HT1080 (cell line): ENCODE measurements at places on chromosomes 3 and 15. TPM values are rescaled to one million over a fixed set of nuclear protein-coding genes. Genes with fewer than 3 reads are reported as not detected.

JMJD7 gene
- total RNA-seq: 9.0 and 9.3 TPM in 2 replicates

FILIP1L gene
- not detected in 2 replicates for total RNA-seq

CHP1 gene
- total RNA-seq: 62.3 and 69.8 TPM in 2 replicates

MYH15 gene
- total RNA-seq: 7.3 and 8.2 TPM in 2 replicates

PRR20G gene
- total RNA-seq: not detected in 2 replicates

GPR149 gene
- not detected in 2 replicates for total RNA-seq

NPAP1 gene
- not detected in 2 replicates for total RNA-seq

GOLGA6A gene
- total RNA-seq: not detected in 2 replicates

HEG1 gene
- 34.4 and 40.7 TPM in 2 replicates for total RNA-seq

GOLGA6L9 gene
- total RNA-seq: 0.29 and 0.67 TPM in 2 replicates

GOLGA8J gene
- total RNA-seq: 0.07 TPM in 1 of 2 replicates, not detected in the other

OXTR gene
- total RNA-seq: 1.5 and 2.6 TPM in 2 replicates

CLDN1 gene
- 0.20 and 0.37 TPM in 2 replicates for total RNA-seq

FANCD2OS gene
- total RNA-seq: not detected in 2 replicates

TRIM42 gene
- not detected in 2 replicates for total RNA-seq

RLBP1 gene
- not detected in 2 replicates for total RNA-seq

CNTN3 gene
- total RNA-seq: 2.8 and 3.0 TPM in 2 replicates

CLDN16 gene
- not detected in 2 replicates for total RNA-seq

ISLR2 gene
- total RNA-seq: not detected in 2 replicates

TLR9 gene
- total RNA-seq: not detected in 2 replicates

FAM81A gene
- 4.1 and 5.0 TPM in 2 replicates for total RNA-seq

CHST14 gene
- total RNA-seq: 19.1 and 30.5 TPM in 2 replicates

ISL2 gene
- 0.57 and 2.2 TPM in 2 replicates for total RNA-seq

LEKR1 gene
- total RNA-seq: 0.20 TPM in 1 of 2 replicates, not detected in the other

ATP13A4 gene
- not detected in 2 replicates for total RNA-seq

CYP8B1 gene
- total RNA-seq: not detected in 2 replicates

SCG3 gene
- total RNA-seq: not detected in 2 replicates

QRICH1 gene
- total RNA-seq: 69.9 and 100 TPM in 2 replicates

SEMA7A gene
- 197 and 212 TPM in 2 replicates for total RNA-seq

SYNPR gene
- not detected in 2 replicates for total RNA-seq

LDHAL6B gene
- not detected in 2 replicates for total RNA-seq

CCDC174 gene
- 6.6 and 7.6 TPM in 2 replicates for total RNA-seq

RARB gene
- 0.40 TPM in 2 replicates for total RNA-seq

CYP19A1 gene
- not detected in 2 replicates for total RNA-seq

CEMIP gene
- total RNA-seq: 1.7 and 2.3 TPM in 2 replicates

THAP10 gene
- total RNA-seq: 3.3 and 3.8 TPM in 2 replicates

HCN4 gene
- not detected in 2 replicates for total RNA-seq

SLC6A11 gene
- total RNA-seq: not detected in 2 replicates

SPINK8 gene
- total RNA-seq: not detected in 2 replicates

EAF2 gene
- total RNA-seq: 2.1 and 3.7 TPM in 2 replicates

ACTC1 gene
- total RNA-seq: not detected in 2 replicates

ZNF620 gene
- total RNA-seq: 2.6 and 4.4 TPM in 2 replicates

GATM gene
- not detected in 2 replicates for total RNA-seq
